ENCODE measurements at places on chromosomes 3 and 15. TPM values are rescaled to one million over a fixed set of nuclear protein-coding genes. Genes with fewer than 3 reads are reported as not detected.
A peak's percentile ranks its signal among the peaks of the same experiment; 100 is the strongest.

Gene ACP3
- 0.67 TPM for polyA plus RNA-seq

Gene RARB
- polyA plus RNA-seq: 1.3 TPM

Gene CPNE4
- polyA plus RNA-seq: 4.8 TPM

Gene TMEM158
- polyA plus RNA-seq: 0.97 TPM

Gene PARP15
- polyA plus RNA-seq: 1.1 TPM

Gene CNTN4
- not detected for polyA plus RNA-seq

Gene THUMPD3
- polyA plus RNA-seq: 31.9 TPM

Gene SKOR1
- polyA plus RNA-seq: 0.27 TPM

Gene REC114
- polyA plus RNA-seq: not detected

Gene SLC6A1
- not detected for polyA plus RNA-seq

Gene PRICKLE2
- not detected for polyA plus RNA-seq

Gene FANCD2OS
- polyA plus RNA-seq: not detected

GRCh38 chr15:38687340-38687739 lies 122.7 kb upstream of the RASGRP1 start:
- H3K36me3 ChIP-seq: no peaks in the 10 kb centered on the region
- peaks cover 4% of the 10 kb centered on the region for H3K4me1 ChIP-seq
- H3K4me3 ChIP-seq: no peak overlapping the region
- H3K27ac ChIP-seq: no peak overlapping the region

- DNase-seq: peak; percentile 21
- no peaks in the 10 kb centered on the region for H3K4me1 ChIP-seq
- H3K27me3 ChIP-seq: peaks cover 3% of the 10 kb centered on the region
These were observed 9.3 kb downstream of the FOXL2 start for GRCh38 chr3:138937690-138938055.

- peak overlapping the region; percentile 96 for H3K27ac ChIP-seq
- peak overlapping the region; percentile 69 for H3K4me3 ChIP-seq
- H3K27me3 ChIP-seq: no peaks in the 10 kb centered on the region
These were observed 1.7 kb downstream of the HYAL2 start for GRCh38 chr3:50320853-50321335.

DNA sequence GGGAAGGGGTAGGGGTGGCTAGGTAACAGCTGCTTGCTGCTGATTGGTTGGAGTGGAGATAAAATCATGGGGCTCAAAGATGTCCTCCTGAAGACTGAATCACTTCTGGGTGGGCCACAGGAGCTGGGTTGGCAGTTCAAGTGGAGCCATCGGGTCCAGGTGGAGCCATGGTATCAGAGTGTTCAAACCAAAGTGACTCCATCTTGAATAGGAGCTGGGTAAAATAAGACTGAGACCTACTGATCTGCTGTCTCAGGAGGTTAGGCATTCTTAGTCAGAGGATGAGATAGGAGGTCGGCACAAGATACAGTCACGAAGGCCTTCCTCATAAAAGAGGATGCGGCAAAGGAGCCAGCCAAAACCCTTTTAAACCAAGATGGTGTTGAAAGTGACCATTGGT lies 96.5 kb downstream of the RTP4 start:
- no peak overlapping the region for H3K27ac ChIP-seq
- no peaks in the 10 kb centered on the region for H3K36me3 ChIP-seq

DNA sequence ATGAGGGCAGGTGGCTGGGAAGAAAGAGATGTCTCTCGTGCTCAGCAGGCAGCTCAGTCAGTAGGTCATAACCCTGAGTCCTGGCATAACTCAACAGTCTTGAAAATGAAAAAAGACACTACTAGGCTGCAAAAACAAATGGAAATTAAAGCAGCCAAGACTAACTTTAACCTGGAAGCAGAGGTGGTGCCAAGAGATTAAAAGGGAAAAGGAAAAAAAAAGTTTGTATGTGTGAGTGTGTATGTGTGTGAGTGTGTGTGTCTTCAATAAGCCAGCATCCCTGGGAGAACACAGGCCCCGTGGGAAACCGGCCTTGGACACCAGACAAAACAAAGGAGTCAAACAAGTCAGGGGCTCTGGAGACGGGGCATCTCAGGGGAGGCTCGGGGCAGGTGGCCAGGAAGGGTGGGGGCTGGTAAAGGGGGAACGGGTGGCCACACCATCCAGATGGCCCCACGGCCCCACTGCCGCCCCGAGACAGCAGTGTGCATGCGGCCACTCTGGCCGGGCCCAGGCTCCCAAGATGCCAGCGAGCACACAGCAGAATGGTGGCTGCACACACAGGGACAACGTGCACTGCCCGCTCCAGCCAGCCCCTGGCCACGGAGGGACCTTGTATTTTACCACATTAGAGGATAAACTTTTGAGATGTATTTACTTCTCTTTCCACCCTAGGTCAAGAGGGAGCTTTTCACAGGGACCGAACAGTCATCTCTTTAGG lies 23.8 kb downstream of the CYFIP1 start:
- H3K36me3 ChIP-seq: no peaks in the 10 kb centered on the region
- H3K4me1 ChIP-seq: no peaks in the 10 kb centered on the region
- H3K27ac ChIP-seq: no peak overlapping the region
- DNase-seq: no peak

GRCh38 chr15:59885832-59886231 lies 118.3 kb upstream of the FOXB1 start:
- H3K4me3 ChIP-seq: no peak overlapping the region
- no peak overlapping the region for H3K27ac ChIP-seq
- peak; percentile 5 for DNase-seq

DNA sequence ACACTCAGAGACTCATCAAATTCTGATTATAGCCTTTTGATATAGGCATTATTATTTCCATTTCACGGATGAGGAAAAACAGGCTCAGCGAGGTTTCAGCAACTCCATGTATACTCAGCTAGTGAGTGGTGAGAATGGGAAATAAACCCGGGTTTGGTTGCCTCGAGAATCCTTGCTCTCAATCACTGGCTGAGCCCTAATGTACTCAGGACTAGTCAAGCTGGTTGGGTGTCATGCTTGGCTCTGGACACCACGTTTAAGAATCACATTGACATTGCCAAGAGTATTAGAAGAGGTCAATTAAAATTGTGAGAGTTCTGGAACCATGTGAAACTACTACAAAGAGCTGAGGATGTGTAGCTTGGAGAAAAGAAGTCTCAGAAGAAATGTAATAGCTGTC lies 444.5 kb downstream of the MFSD1 start:
- no peak for DNase-seq
- H3K4me3 ChIP-seq: no peak overlapping the region
- no peak overlapping the region for H3K27ac ChIP-seq
- H3K27me3 ChIP-seq: no peaks in the 10 kb centered on the region
- H3K4me1 ChIP-seq: no peaks in the 10 kb centered on the region

DNA sequence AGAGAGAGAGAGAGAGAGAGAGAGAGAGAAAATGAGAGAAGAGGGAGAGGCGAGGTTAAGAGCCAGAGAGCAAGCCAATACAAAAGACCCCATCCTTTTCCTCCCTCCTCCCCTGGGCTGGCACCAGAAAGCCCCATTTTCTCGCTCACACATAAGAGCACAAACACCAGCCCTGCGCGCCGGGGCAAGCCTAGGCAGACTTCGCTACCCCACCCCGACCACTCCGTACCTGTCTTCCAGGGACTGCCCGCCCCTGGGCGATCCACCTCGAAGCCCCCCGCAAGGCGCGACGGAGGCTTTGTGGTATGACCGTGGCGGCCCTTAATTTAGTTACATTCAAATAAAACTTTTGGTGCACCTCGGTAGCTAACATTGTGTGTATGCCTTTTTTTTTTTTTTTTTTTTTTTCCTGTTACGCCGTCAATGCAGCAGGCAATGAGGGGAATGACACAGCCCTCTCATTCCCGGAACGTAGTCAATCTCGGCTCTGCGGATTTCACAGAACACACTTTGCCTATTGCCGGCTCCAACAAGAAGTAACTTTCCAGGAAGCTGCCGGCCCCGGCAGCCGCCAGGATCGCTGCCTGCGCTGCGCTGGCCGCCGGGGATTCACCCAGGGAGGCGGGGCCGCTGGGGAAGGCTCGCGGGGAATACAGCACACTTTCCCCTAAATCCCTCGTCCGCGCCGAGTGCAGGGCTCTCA lies 7.7 kb downstream of the BCL6 start:
- peak overlapping the region; percentile 97 for H3K27ac ChIP-seq
- H3K4me1 ChIP-seq: no peaks in the 10 kb centered on the region
- no peaks in the 10 kb centered on the region for H3K36me3 ChIP-seq
- peak overlapping the region; percentile 68 for H3K4me3 ChIP-seq

DNA sequence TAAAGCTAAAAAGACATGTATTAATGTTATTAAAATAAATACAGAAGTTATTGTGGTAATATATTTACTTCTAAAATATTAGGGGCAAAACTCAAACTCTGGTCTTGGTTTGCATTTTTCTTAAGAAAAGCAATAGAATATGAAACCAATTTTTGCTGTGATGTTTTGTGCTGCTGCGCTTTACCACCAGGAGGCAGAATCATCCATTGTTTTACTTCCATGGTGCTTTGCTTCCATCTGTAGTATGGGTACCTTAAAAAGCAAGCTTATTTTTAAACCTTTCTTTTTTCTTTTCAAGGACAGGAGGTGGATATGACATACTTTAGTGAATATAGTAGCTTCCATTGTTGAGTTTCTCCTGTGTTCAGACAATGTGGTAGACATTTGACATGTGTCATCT lies 46.6 kb upstream of the MRPL3 start:
- H3K36me3 ChIP-seq: no peaks in the 10 kb centered on the region
- no peak overlapping the region for H3K4me3 ChIP-seq
- H3K4me1 ChIP-seq: no peaks in the 10 kb centered on the region
- no peak for DNase-seq

GRCh38 chr3:170277833-170278580 lies 55.8 kb downstream of the PRKCI start:
- DNase-seq: peak; percentile 62
- peaks cover 4% of the 10 kb centered on the region for H3K36me3 ChIP-seq
- H3K4me3 ChIP-seq: no peak overlapping the region
- H3K27me3 ChIP-seq: no peaks in the 10 kb centered on the region
- peaks cover 4% of the 10 kb centered on the region for H3K4me1 ChIP-seq

DNA sequence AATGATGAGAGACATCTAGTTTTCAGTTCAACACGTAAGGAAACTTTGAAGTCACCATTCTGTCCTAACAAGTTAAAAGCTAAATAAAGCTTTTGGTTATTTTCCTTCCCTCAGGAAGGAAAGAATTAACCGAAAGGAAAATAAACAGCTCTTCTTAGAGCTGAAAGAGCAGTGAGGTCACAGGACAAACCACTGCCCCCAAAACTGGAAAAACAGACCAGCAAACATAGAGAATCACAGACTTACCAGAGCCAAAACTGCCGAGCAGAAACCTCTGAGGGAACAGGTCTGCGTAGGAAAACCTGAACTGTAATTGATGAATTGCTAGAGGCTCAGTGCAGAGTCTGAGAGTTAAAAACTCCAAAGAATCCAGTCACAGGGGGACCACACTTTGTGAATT lies 14.7 kb downstream of the USP50 start:
- no peaks in the 10 kb centered on the region for H3K4me1 ChIP-seq
- no peak overlapping the region for H3K4me3 ChIP-seq
- no peaks in the 10 kb centered on the region for H3K36me3 ChIP-seq
- no peak for DNase-seq

GRCh38 chr3:190076601-190077394 lies 43.9 kb downstream of the P3H2 start:
- no peak overlapping the region for H3K4me3 ChIP-seq
- no peak overlapping the region for H3K27ac ChIP-seq
- H3K4me1 ChIP-seq: no peaks in the 10 kb centered on the region
- DNase-seq: no peak
- H3K36me3 ChIP-seq: no peaks in the 10 kb centered on the region

- no peaks in the 10 kb centered on the region for H3K36me3 ChIP-seq
- DNase-seq: no peak
- no peak overlapping the region for H3K4me3 ChIP-seq
- no peaks in the 10 kb centered on the region for H3K27me3 ChIP-seq
These were observed 541.3 kb downstream of the UNC13C start for GRCh38 chr15:54519577-54519976.

DNA sequence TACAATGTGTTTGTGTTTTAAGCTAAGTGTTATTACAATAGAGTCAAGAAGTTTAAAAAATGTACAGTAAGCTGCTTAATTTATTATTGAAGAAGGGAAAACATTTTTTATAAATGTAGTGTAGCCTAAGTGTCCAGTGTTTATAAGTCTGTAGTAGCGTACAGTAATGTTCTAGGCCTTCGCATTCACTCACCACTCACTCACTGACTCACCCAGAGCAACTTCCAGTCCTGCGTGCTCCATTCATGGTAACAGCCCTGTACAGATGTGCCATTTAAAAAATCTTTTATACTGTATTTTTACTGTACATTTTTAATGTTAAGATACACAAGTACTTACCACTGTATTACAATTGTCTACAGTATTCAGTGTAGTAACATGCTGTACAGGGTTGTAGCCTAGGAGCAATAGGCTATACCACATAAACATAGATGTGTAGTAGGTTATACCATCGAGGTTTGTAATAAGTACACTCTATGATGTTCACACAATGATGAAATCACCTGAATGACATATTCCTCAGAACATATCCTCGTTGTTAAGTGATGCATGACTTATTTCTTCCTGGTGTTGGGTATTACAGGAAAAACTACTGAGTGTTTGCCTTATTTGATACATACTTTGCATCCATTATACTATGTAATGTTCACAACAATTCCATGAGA lies 156.6 kb upstream of the NUDT16 start:
- H3K27ac ChIP-seq: no peak overlapping the region
- no peak for DNase-seq
- H3K36me3 ChIP-seq: no peaks in the 10 kb centered on the region
- no peaks in the 10 kb centered on the region for H3K27me3 ChIP-seq
- no peaks in the 10 kb centered on the region for H3K4me1 ChIP-seq

GRCh38 chr3:88584451-88584850 lies 434.7 kb downstream of the C3orf38 start:
- H3K27ac ChIP-seq: no peak overlapping the region
- H3K4me1 ChIP-seq: no peaks in the 10 kb centered on the region
- H3K36me3 ChIP-seq: no peaks in the 10 kb centered on the region
- no peaks in the 10 kb centered on the region for H3K27me3 ChIP-seq

DNA sequence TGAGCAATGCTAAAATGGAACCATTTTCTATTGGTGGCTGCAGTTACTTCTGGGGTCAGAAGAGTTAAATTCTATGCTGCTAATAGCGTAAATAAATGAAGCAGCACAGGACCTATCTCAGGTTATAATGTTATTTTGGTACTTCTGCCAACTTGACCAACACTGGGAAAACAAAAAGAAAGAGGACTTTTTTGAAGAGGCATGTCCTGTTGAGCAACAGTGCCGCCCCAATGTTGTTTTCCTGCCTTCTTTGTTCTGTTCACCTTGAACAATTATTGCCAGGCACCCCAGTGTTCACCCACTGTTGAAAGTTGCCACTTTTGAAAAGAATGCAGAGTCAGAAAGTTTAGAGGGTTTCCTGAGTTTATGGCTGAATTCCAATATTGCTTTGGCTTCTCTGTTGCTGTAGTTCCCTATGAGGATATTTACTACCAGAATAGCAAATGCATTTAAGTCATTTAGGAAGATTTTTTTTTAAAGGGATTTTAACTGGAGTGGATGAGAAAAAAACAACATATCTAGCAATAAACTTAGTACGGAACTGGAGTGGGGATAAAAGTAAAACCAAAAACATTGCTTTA lies 679.0 kb upstream of the DPPA4 start:
- H3K27me3 ChIP-seq: no peaks in the 10 kb centered on the region
- no peak overlapping the region for H3K4me3 ChIP-seq
- no peaks in the 10 kb centered on the region for H3K36me3 ChIP-seq
- no peaks in the 10 kb centered on the region for H3K4me1 ChIP-seq

- H3K36me3 ChIP-seq: no peaks in the 10 kb centered on the region
- H3K27me3 ChIP-seq: no peaks in the 10 kb centered on the region
- H3K4me1 ChIP-seq: no peaks in the 10 kb centered on the region
- no peak overlapping the region for H3K4me3 ChIP-seq
- DNase-seq: peak; percentile 3
These were observed 27.4 kb upstream of the SNTN start for GRCh38 chr3:63624941-63625560.
